ENCODE measurements at places on chromosomes 5 and 9. TPM values are rescaled to one million over a fixed set of nuclear protein-coding genes. Genes with fewer than 3 reads are reported as not detected.

GRCh38 chr5:137164961-137165360 is 334.2 kb downstream of the SPOCK1 start:
- no peak for DNase-seq

- no peak for DNase-seq
Measured at GRCh38 chr5:65916636-65917035, 9.7 kb upstream of the ERBIN start.

GRCh38 chr5:16970826-16971225 is 34.7 kb upstream of the MYO10 start:
- DNase-seq: no peak

GRCh38 chr9:16028548-16028947 is 475.7 kb downstream of the CCDC171 start:
- DNase-seq: no peak

GRCh38 chr5:124605541-124605940 is 140.9 kb downstream of the ZNF608 start:
- no peak for DNase-seq

- DNase-seq: no peak
Measured at GRCh38 chr5:88761269-88761850, 121.6 kb downstream of the MEF2C start.

DNA sequence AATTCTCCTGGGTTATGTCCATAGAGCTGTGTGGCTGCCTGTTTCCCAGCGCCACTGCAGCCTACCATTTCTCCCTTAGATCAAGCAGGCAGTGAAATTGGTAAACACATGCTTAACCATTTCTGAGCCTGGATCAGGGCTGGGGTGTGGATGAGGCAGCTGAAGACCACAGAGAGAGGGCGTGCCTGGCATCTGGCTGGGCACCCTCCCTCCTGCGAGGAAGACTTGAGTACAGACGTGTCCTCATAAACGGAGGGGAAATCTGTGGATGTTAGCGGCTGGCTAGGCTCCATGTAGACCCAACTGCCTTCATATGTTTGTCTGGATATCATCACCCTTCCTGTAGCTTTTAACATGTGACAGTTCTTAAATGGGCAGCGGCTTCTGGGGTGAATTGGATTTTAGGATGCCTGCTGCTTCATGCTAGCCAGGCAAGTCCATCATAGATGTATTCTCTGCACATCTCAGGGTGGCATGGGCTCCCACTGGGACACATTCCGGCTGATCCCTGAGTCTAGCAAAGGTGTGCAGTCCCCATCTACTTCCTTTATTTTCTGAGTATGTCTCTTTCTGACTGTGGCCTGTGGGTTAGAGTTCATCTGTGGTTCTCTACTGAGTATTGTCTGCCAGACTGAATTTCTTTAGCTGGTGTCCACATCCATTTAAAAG is 11.0 kb downstream of the RGS3 start:
- DNase-seq: no peak

DNA sequence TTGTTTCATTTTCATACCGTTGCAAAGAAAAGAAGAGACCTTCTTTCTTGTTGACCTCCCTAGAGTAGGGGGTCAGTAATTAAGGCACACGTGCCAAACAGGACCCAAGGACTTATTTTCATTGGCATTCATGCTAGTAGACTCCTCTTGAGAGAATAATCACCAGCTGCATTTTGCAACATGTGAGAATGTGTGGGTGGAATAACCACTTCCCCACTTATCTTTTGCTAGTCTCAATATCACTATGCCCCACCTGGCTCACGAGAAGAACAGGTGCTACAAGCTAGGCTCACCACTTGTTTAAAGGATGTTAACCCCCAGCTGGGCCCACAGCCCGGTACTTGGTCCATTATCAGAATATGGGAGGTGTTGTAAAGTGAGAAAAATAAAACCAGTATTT is 460.7 kb upstream of the MEF2C start:
- peak; percentile 11 for DNase-seq

DNA sequence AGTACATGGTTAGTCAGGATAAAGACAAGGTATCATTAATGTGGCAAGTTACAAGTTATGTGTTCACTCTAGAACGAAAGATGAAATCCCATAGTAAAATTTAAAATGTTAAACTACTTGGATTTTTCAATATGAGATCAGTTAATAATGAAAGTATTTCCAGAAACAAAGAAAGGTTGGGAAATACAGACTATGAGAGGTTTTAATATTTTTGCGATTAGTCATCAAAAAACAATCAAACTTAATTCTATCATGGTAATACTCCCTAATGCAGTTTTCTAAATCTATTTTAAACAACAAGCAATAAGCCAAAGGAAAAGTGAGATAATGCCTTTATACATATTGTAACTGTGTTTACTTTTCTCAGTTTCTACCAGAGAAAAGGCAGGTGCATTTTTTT is 10.6 kb downstream of the CDH12 start:
- no peak for DNase-seq

DNA sequence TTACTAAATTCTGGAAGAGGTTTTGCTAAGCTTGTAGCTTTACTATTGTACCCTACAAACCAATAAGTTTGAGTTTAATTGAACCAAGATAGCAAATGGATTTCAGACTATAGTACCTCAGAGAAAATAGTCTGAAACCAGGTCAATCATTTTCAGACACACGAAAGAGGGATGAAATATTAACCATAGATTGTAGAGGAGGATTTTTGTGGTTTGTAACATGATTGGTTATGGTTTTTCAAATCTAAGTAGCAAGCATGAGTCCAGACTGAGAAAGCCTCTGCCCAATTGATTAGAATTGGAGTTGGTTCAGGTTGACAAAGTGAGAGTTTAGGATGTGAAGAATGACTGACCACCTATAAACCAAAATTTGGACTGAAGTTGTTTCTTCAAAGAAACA is 562.7 kb upstream of the DMAC1 start:
- DNase-seq: no peak

DNA sequence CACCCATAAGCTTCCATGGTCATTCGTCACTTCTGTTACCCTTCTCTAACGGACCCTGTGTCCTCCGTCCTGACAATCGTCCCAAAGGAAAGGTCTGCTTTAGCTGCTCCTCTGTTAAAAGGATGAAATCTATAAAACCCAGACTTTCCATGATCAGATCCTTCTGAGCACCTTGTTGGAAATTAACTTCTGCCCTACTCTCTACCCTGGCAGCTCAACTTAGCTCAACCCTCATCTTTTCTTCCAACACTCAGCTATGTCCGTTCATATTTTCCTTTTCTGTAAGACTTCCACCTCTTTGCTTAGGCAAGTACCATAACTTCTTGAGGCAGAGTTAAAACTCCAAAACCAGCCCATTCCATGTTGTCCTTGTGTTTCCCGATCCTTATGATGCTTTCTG is 205.4 kb downstream of the SPATA31A6 start:
- DNase-seq: no peak

- DNase-seq: no peak
Measured at GRCh38 chr5:94072116-94072515, 330.7 kb upstream of the POU5F2 start.

- no peak for DNase-seq
Measured at GRCh38 chr5:178067755-178068154, 45.6 kb upstream of the N4BP3 start.

GRCh38 chr9:123997665-123998277 is 13.8 kb upstream of the LHX2 start:
- DNase-seq: no peak

DNA sequence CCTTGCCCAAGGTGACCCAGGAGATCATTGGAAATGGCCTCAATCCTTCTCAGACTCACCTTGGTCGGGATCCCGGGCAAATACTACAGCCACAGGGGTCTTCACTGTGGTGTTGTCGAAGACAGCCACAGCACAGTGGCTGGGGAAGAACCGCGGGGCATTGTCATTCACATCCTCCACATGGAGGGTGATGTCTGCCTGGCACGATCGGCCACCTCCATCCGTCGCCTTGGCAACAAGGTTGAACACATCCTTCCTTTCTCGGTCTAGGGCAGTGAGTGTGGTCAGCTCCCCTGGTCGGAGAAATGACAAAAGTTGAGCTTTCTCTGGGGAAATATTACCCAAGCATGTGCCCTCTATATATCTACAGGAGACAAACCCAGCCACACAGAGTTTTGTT is 56.8 kb downstream of the FAT2 start:
- no peak for DNase-seq

- no peak for DNase-seq
Measured at GRCh38 chr9:110886832-110887231, 151.4 kb downstream of the LPAR1 start.

DNA sequence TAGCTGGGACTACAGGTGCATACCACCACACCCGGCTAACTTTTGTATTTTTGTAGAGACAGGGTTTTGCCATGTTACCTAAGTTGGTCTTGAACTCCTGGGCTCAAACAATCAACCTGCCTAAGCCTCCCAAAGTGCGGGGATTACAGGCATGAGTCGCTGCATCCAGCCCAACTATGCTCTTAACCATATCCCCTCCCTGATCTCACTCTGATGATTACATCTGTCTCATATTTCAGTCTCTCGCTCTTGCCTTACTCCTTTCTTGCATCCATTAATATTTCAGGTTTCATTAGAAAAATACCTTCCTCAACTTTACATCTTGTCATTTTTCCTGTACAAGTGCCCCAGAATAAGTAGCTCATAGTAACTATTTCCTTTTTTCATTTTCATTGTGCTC is 61.0 kb upstream of the BASP1 start:
- DNase-seq: no peak

DNA sequence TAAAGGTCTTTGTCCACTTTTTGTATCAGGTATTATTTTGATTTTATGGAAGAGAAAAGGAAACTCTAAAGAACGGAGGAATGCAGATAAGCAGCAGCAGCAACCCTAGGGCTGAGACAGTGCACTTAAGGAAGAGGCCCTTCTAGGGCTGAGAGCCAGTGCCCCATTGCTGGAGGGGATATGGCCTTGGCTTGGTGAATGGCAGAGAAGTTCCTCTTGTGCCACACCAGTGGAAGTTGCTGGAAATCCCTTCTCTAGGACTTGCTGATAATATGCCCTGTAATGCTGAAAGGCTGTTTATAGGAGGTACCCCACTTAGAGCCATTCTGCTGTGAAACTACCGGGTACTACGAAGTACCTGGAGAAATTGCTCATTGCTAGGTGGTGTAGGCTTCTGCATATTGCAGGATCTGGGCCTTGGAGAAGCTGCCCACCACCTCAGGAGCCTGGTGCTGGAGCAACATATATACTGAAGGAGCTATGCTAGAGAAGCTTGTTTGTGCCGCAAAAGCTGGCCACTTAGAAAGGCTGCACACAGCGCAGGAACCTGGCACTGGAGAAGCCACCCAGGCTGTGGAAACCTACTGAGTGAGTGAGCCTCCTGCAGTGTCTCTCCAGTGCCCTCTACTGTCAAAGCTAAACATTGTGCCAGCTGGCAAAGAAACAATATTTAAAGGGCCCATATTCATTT is 9.6 kb upstream of the UBTD2 start:
- peak; percentile 31 for DNase-seq

- no peak for DNase-seq
Measured at GRCh38 chr9:36725777-36726356, 153.2 kb downstream of the MELK start.

GRCh38 chr9:99779277-99779676 is 42.4 kb upstream of the NR4A3 start:
- DNase-seq: no peak

DNA sequence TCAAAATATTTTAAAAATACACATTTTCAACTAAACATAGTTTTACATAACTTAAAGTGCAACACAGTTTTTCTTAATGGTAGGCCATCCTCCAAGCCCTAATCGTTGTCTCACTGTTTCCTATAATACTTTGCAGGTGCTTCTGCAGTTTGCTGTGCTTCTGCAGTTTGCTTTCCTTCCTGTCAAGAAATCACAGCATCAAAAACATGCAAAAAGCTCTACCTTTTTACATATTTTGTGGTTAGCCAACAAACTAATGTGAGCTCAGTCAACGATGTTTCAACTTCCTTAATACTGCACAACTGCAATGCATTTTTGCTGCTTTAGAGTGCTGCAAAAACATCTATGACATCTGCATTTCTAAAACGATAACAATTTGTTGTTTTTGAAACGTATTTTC is 25.2 kb downstream of the EMB start:
- no peak for DNase-seq

GRCh38 chr9:122228191-122228567 is 578 bp downstream of the LHX6 start:
- peak; percentile 48 for DNase-seq

DNA sequence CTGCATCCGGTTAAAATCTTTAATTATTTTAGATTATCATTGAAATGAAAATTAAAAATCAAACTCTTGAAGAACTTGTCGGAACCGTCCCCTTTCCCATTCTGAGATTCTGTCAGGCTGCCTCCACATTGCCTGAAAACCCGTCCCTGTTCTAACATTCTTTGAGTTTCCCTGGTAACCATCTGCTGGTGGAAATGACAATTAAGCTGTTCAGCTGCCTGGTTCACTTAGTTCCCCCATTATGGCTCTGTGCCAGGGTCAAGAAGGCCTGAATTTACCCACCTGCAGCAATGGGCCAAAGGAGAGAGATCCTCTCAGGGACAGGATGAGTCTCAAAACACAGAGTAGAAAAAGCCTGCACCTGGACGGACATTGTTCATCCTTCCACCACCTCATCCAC is 11.8 kb upstream of the TCOF1 start:
- no peak for DNase-seq

GRCh38 chr9:133035669-133036068 is 4.9 kb downstream of the GTF3C5 start:
- no peak for DNase-seq

DNA sequence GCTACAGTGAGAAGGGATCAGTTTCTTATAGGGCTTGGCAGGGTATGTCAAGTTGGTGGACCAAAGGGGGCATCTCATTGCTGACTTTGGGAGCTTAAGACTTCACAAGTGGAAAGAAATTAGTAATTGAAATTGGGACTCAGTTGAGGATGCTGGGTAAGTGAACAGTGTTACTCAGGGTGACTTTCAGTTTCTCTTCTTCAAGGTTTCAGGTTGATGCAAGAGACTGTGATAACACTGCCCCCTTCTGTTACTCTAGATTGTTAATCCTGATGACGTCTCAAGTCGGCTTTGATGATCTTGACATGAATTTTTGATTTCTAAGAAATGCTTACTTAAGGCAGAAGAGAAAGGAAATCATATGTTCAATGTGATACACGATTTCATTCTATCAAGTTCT is 21.3 kb downstream of the KCTD16 start:
- peak; percentile 23 for DNase-seq

DNA sequence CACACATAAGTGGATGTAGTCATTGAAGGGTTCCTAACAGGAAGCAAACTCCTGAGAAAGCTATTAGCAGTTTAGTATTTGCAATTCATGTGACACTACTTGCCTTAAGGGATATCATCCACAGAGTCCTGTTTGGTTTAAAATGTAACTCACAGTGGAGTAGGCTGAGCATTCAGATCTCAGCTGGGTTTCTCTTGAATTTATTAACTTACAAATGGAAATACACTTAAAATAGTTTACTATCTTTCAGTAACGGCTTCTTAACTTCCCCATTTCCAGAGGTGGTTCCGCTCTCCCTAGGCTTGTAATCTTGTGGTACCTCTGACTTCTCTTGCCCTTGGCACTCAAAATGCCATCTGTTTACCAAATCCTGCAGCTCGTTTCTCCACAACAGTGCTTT is 660.7 kb upstream of the ADAMTS16 start:
- no peak for DNase-seq

The TEX48 gene
- not detected for total RNA-seq

The SLC36A2 gene
- total RNA-seq: not detected

The CWC27 gene
- total RNA-seq: 28.0 TPM

The TTC39B gene
- 1.2 TPM for total RNA-seq

The FOXD4 gene
- 1.0 TPM for total RNA-seq

The SKP2 gene
- 88.6 TPM for total RNA-seq

The SLC34A3 gene
- total RNA-seq: not detected

The SLCO6A1 gene
- not detected for total RNA-seq

The C5orf34 gene
- 13.8 TPM for total RNA-seq

The RANBP17 gene
- 0.13 TPM for total RNA-seq

The ENTPD8 gene
- 0.13 TPM for total RNA-seq

The TMEM174 gene
- total RNA-seq: not detected

The PCDHA6 gene
- not detected for total RNA-seq
